ENCODE measurements at places on chromosomes 12 and 14.

DNA sequence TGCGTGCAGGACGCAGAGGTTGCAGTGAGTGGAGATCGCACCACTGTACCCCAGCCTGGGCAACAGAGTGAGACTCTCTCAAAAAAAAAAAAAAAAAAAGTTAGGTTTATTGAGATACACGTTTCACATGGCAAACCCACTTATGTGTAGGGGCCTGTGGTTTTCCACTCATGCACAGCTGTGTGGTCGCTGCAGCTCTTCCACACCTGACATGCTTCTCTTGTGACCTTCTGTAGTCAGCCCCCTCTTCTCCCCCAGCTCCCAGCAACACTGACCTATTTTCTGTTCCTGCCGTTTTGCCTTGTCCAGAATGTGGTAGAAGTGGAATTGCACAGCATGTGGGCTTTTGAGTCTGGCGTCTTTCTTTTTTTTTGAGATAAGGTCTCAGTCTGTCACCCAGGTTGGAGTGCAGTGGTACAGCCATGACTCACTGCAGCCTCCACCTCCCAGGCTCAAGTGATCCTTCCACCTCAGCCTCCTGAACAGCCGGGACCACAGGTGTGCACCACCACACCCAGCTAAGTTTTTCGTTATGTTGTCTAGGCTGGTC lies 8.4 kb downstream of the MTA1 start:
- DNase-seq: no peak

- no peak for DNase-seq
Measured at GRCh38 chr12:26108915-26109314, 15.9 kb downstream of the BHLHE41 start.

GRCh38 chr12:105477873-105478272 lies 147.4 kb downstream of the C12orf75 start:
- no peak for DNase-seq

GRCh38 chr14:21043974-21044618 lies 1.9 kb downstream of the RNASE7 start:
- no peak for DNase-seq

DNA sequence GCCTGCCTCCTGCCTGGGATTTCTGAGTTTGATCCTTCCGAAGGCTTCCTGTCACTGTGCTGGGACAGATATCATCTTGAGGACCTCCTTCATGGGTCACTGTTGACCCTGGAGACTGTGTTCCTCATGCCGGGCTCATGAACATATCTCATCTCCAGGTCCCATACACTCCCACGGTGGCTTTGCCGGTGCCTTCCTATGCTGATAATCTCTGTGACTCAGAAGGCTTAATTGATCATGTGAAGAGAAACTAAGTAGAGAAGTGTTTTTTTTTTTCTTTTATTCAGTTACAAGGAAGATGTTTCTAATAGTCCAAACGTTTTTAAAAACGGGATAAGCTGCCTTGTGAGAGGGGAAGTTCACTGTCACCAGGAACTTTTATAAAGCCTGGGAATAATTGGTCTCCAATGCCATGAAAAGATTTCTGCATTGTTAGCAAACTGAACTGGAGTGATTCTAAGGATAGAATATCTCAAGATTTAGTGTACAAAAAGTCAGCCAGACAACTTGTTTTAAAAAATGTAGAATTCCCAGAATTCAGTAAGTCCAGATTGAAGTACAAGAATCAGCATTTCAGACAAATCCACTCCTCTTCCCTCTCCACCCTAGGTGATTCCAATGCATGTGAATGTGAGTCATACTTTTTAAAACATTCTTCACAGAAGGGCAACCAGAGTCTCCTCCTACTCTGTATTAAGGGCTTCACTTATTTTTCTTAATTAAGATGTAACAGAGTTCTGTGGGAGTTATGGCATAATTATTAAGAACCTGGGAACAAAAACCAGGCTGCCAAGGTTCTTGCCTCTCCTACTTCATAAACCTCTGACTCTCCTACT lies 139.8 kb upstream of the LGR5 start:
- no peak for DNase-seq

- DNase-seq: no peak
Measured at GRCh38 chr12:122523846-122524718, 2.7 kb downstream of the RSRC2 start.

GRCh38 chr12:2258025-2258424 lies 205.2 kb downstream of the CACNA1C start:
- DNase-seq: no peak
